Brain (organoid and tissue), 16 donors: ENCODE measurements at places on chromosomes 16 and 17. TPM values are rescaled to one million over a fixed set of nuclear protein-coding genes. Genes with fewer than 3 reads are reported as not detected.

EVI2B gene
- 2.4 TPM for polyA plus RNA-seq

TPSAB1 gene
- polyA plus RNA-seq = not detected

TNP2 gene
- not detected for polyA plus RNA-seq

CLEC18B gene
- polyA plus RNA-seq = 4.3 TPM

MYO15A gene
- 1.2 TPM for polyA plus RNA-seq

DDX42 gene
- polyA plus RNA-seq = 44.7 TPM

SLC5A11 gene
- polyA plus RNA-seq = 16.1 TPM

UBTF gene
- 112 TPM for polyA plus RNA-seq

USP22 gene
- polyA plus RNA-seq = 199 TPM

KRTAP4-4 gene
- not detected for polyA plus RNA-seq

KRT40 gene
- not detected for polyA plus RNA-seq

CACNG1 gene
- 1.1 TPM for polyA plus RNA-seq

TNFRSF17 gene
- not detected for polyA plus RNA-seq

NBR1 gene
- 94.1 TPM for polyA plus RNA-seq

TRPV3 gene
- 0.37 TPM for polyA plus RNA-seq

MT4 gene
- not detected for polyA plus RNA-seq

PRSS27 gene
- 5.2 TPM for polyA plus RNA-seq

ZNF19 gene
- polyA plus RNA-seq = 11.3 TPM

CLDN7 gene
- polyA plus RNA-seq = 113 TPM

CD300A gene
- polyA plus RNA-seq = 3.5 TPM

ABCA10 gene
- 0.17 TPM for polyA plus RNA-seq

NPIPB6 gene
- polyA plus RNA-seq = 0.37 TPM

KCNJ12 gene
- polyA plus RNA-seq = 2.9 TPM

PTX4 gene
- polyA plus RNA-seq = not detected

CCL3 gene
- polyA plus RNA-seq = 0.48 TPM

RPTOR gene
- polyA plus RNA-seq = 28.2 TPM

DNAAF8 gene
- 3.5 TPM for polyA plus RNA-seq

TOM1L1 gene
- 22.3 TPM for polyA plus RNA-seq

C17orf78 gene
- not detected for polyA plus RNA-seq

NXPH3 gene
- 5.1 TPM for polyA plus RNA-seq

GAST gene
- not detected for polyA plus RNA-seq

OR2C1 gene
- not detected for polyA plus RNA-seq

SLC22A31 gene
- not detected for polyA plus RNA-seq

TBC1D3K gene
- not detected for polyA plus RNA-seq

PIRT gene
- polyA plus RNA-seq = 1.6 TPM

CES5A gene
- polyA plus RNA-seq = not detected

NUDT7 gene
- polyA plus RNA-seq = 11.3 TPM

KCNJ16 gene
- 2.1 TPM for polyA plus RNA-seq

DHRS7C gene
- 2.0 TPM for polyA plus RNA-seq

MMP15 gene
- polyA plus RNA-seq = 8.2 TPM

HERPUD1 gene
- polyA plus RNA-seq = 164 TPM

PMFBP1 gene
- polyA plus RNA-seq = 0.41 TPM

RMI2 gene
- 43.1 TPM for polyA plus RNA-seq

NFAT5 gene
- polyA plus RNA-seq = 6.5 TPM

BCL6B gene
- polyA plus RNA-seq = 2.9 TPM

GPS2 gene
- 128 TPM for polyA plus RNA-seq

DHRS13 gene
- polyA plus RNA-seq = 34.5 TPM

MYLK3 gene
- 0.98 TPM for polyA plus RNA-seq

HOXB4 gene
- 30.3 TPM for polyA plus RNA-seq
